ENCODE measurements at places on chromosomes 4 and X. TPM values are rescaled to one million over a fixed set of nuclear protein-coding genes. Genes with fewer than 3 reads are reported as not detected.

The ERVMER34-1 gene
- total RNA-seq = not detected

The ENPEP gene
- 0.02 TPM for total RNA-seq

The FAM9C gene
- not detected for total RNA-seq

The CT45A5 gene
- total RNA-seq = not detected

The RTL3 gene
- not detected for total RNA-seq

The ALPK1 gene
- 17.3 TPM for total RNA-seq

The SPIN2A gene
- total RNA-seq = 1.00 TPM

The CXXC4 gene
- not detected for total RNA-seq

The AR gene
- not detected for total RNA-seq

The CT83 gene
- total RNA-seq = not detected

The MSX1 gene
- not detected for total RNA-seq

The LUZP4 gene
- not detected for total RNA-seq

The SPANXA1 gene
- not detected for total RNA-seq

The UCP1 gene
- total RNA-seq = not detected

The BEX4 gene
- 9.9 TPM for total RNA-seq

The NLGN3 gene
- 0.98 TPM for total RNA-seq

DNA sequence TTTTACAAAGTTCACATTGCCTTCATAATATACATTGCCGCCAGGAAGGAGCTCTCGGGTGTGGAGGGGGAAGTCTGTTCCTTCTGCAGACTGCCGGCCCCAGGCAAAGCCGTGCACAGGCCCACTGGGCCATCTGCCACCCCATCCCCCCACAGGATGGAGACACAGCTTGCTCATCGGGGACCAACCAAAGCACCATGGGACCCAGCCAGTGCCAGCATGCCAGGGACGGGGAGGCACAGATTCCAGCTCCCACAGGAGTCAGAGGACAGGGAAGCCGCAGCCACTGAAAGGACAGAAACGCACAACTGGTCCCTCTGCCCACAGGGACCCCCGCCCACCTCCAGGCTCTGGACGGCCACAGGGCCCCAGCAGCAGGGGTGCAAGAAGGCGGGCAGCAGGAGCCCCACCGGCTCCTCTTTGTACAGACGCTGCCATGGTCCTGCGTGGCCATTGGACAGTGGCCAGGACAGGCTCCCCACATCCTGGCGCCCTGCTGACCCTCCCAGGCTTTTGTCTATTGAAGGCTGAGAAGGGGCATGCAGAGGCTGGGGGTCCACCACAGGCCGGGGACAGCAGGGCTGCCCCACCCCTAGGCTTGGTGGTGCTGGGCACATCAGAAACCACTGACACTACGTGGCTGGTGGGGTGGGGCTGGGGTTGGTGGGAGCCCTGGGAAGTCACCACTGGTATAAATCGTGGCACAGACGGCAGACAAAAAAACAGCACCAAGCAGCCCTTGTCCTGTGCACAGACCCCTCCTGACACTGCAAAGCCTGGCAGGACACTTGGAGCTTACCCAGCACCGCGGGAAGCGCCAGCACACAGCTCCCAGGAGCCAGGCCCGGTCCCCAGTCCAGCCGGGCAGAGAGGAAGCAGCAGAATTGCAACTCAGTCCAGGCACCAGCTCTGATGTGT, 89.0 kb downstream of the FAM53A start:
- no peak for DNase-seq

DNA sequence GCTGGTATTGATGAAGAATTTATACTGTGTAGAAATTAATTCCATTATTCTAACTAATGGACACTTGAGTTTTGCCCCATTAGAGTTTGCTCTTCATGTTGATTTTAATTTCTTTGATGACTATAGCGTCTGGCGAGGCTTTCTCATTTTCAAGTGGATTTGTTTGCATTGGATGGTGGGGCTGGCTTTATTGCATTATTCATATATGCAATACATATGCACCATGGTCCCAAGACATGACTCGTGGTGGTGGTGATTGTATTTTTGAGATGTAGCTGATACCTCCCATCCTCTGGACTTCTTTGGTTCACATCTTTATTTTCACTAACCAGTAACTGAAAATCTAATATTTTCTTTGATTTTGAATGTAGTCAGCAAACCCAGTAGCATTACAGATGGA, 39.8 kb downstream of the PTTG2 start:
- DNase-seq = no peak

- no peak for DNase-seq
These were observed 40.9 kb downstream of the TEX13A start for GRCh38 chrX:105179644-105180043.

GRCh38 chr4:53228036-53228435, 137.8 kb downstream of the SCFD2 start:
- no peak for DNase-seq

- no peak for DNase-seq
These were observed 104.9 kb upstream of the SOD3 start for GRCh38 chr4:24690436-24690835.

- DNase-seq = no peak
These were observed 23.4 kb downstream of the CYTL1 start for GRCh38 chr4:4995908-4996265.

GRCh38 chrX:41384051-41384705, 50.2 kb downstream of the DDX3X start:
- DNase-seq = peak; percentile 57

GRCh38 chr4:186723292-186724057, at the start of gene FAT1:
Gene FAT1 (minus strand): TSS chr4:186723856. CDS start chr4:186709827, 14,029 bp downstream.
- DNase-seq = no peak

DNA sequence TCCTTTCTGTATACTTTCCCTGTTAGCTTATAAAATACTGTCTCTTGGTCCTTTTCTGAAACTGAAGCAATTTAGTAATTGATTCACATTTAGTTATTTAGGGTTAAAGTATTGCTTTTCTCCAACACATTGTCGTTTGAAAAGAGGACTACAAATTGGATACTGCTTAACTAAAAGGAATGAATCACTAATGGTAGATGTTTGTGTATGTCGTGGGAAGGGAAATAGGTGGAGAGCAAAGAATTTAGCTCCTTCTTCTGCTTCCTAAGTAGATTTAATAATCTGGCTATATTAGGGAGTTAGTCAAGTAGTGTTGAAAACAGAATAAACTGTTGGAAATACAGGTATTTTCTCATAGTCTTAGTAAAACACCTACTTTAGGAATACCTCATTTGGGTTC, 27.9 kb downstream of the SLAIN2 start:
- no peak for DNase-seq

DNA sequence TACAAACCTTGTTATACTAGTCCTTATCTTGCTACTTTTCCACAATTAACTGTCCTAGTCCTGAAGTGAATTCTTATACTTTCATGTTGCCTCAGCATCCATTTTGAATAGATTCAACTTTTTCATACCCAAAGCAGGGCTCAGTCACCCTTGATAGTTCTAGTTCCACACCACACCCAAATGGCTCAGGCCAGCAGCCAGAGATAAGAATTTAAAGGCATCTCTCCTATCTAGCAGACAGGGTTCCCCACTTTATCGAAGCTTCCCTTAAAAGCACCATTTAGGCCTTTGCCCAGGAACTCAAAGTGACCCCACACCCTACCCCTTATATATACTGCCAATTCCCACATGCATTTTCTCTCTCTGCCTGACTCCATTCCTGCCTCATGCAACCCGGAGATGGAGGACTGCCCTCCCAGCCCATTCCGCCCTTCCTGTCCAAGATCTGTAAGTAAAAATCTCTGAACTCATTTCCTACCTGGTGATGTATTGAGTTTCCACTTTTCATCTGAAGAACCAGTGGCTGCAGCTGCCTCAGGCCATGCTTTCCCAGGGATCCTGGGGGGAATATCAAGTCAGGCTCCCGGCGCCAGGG, 63.7 kb upstream of the TXK start:
- DNase-seq = no peak

- DNase-seq = no peak
These were observed 65.5 kb downstream of the WFS1 start for GRCh38 chr4:6335040-6335590.

DNA sequence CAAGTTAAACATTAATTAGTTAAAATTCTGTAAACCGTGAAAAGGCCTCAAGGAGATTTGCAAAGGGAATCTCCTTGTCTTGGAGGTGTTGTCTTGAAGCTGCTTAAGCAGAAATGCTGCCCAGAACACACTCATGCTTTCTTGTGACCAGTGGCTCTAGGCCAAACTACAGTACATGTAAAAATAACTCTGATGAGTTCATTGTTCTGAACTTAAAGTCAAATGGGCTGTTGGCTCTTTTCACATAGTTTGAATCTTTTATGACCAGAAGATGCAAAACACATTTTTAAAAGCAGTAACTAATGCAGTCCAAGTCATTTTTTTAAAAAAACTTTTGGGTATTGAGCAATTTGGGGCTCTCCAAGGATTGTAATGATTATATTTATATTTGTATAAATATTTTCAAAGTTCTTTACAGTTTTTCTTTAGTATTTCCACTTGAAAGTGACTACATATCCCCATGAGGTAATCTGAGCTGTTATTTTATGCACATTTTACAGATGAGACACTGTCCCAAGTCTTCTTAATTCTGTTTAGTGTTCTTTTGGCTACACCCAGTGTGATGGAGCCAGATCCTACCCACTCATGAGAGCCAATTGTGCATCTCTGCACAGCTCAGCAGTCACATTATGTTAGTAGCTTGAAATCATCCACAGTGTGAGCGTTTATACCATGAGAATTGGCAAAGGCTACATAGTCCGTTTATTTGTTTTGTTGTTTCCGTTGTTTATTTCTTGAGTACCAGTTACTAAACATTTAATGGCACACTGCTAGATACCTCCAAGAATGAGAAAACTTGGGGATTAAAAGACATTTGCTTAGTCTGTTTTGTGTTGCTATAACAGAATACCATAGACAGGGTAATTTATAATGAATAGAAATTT, 112.8 kb upstream of the ATXN3L start:
- no peak for DNase-seq

DNA sequence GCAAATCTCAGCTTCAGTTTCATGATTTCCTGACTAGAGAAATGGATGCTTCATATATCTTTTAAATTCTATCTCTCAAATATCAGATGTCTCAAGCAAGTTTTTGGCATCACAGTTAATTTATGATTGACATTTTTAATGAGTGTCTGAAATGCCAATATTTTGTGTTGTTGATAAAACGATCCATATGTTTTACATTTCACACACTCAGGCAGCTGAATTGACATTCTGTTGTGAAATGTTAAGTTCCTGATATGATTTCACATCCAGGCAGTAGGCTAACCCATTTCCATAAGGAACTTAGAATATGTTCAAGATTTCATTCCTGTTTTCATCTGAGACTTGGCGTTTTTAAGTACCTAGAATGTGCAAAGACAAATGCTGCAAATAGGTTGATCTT, 650.6 kb downstream of the PCDH18 start:
- DNase-seq = no peak

DNA sequence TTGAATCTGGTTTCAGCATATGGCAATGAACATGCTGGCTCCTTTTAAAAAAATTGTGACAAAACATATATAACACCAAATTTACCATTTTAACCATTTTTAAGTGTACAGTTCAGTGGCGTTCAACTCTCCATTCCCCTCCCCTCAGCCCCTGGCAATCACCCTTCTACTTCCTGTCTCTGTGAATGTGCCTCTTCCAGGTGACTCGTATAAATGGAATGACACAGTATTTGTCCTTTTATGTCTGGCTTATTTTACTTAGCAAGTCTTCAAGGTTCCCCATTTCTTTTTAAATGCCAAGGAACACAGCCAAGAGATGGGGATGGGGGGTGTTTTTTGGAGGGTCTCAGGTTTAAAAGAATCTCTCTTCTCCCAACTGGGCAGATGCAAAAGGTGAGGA, 35.4 kb upstream of the BCLAF3 start:
- no peak for DNase-seq

GRCh38 chr4:87053176-87053658, 118.4 kb downstream of the AFF1 start:
- no peak for DNase-seq

DNA sequence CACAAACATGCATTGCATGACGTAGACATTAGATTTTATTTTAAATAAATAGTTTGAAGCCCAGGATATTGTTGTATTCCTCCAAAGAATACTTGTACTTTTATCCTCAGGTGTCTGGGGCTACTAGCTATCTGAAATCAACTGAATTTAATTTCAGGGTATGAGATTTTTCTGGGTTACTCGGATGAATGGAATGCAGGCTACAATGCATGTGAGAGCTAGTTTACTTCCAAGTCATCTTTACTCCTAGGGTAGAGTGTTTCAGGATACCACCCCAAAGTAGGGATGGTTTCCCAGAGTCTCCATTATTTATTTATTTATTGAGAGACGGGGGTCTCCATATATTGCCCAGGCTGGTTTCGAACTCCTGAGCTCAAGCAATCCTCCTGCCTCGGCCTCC, 66.4 kb downstream of the HPRT1 start:
- DNase-seq = no peak

DNA sequence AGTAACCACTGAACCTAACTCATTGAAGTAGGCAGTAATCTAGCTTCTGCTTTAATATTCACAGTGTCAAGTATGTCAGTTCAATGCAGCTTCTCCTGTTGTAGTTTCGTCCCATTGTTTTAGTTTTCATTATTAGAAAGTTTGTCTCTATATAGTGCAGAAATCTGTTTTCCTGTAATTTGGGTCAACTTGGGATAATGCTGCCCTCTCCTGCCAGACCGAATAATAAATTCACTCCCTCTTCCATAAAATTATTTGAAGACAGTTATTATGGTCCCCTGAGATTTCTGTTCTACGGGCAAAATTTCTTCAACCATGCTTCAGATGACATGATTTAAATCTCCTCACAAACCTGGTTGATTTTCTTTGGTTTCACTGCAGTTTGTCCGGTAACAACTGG, 4.6 kb upstream of the LUZP4 start:
- DNase-seq = no peak

GRCh38 chr4:152571770-152572169, 35.9 kb upstream of the FBXW7 start:
- no peak for DNase-seq

DNA sequence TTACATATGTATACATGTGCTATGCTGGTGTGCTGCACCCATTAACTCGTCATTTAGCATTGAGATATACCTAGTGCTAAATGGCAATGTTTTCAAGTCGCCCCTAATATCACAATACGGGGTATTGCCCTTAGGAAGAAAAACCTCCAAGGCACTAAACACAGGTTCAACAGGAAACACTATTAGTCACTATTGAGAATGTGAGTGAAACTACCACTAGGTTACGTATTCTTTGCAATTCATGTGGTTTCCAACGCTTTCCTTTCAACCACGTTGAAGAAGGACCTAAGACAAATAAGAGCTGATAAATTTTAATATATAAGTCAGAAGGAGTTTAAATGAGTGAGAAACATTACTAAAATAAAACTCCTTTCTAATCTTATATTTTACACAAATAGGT, 134.7 kb upstream of the SPANXN4 start:
- no peak for DNase-seq

DNA sequence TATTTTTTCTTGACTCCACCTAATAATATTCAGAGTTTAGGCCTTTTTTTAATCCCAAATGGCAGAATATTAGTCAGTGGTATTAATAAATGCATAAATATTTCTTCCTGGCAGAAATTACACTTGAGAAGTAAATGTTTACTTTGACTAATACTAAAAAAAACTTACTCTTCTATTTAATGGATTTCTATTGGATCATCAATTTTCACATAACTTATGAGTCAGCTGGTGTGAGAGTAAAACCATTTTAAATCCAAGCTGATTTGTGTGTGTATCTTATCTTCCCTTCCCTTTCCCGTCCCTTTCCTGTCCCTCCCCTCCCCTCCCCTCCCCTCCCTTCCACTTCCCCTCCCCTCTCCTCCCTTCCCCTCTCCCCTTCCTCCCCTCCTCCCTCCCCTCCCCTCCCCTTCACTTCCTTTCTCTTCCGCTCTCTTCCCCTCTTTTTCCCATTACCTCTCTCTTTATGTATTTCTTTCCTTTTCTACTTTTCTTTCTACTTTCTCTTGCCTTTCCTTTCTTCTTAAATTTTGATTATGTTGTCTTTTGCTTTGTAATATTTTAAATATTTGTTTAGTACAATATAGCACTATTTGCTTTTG, 630.1 kb upstream of the EPHA5 start:
- no peak for DNase-seq
